SJSA1 (cell line): ENCODE measurements at places on chromosomes 5 and 9.

DNA sequence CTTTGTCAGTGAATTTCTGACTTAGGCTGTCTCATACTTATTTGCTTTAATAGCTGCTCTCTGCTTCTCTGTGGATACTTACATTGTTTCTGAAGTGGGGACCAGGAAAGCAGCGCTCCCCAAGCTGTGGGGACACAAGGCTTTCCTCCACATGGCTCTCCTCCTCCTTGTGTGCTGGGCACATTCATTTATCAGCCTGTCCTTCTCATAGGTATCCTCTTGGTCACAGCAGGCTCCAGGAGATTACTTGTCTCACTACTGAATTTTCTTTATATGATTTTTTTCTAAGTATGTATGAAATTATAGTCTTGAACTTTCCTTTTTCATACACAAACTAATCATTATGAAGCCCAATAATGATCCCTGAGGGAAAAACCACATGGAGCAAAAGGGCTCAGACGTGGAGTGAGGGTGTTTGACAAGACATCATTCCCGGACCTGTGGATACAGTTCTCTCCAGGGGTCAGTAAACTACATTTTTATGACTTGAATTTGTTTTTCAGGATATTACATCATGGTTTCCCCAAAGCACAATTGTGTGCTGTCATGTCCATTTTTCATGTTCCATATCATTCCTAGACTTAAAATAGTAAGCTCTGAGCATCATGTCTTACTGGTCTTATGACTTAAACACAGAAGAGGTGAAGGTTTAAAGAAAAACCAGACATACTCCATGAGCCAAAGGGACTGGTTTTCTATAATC lies 234.5 kb downstream of the PCSK1 start:
- DNase-seq, result no peak

GRCh38 chr9:21576331-21577189 lies 94.4 kb upstream of the IFNE start:
- peak; percentile 91 for DNase-seq

DNA sequence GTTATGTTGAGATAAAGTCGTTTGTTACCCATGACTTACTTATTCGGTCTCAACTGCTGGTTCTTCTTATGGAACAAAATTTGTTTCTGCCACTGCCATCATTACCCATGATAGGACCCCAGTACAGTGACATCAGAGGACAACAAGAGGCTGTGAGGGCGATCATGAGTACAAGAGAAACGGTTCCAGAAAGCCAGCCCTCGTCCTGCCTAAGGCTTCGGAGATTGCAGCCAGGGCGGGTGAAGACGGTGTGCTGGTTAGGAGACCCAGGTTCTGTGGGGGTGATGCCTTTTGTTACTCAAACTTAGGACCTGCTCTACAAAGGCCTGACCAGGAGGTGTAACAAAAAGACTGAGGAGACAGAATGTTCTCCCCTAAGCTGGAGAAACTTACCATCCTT lies 10.9 kb downstream of the FYB1 start:
- no peak for DNase-seq

GRCh38 chr9:133075925-133076630 lies 14.3 kb downstream of the CEL start:
- peak; percentile 86 for DNase-seq

- DNase-seq, result no peak
Observed at GRCh38 chr5:74651710-74652109, 11.2 kb upstream of the ENC1 start.

- no peak for DNase-seq
Observed at GRCh38 chr9:33466565-33467495, 6.9 kb downstream of the NOL6 start.

DNA sequence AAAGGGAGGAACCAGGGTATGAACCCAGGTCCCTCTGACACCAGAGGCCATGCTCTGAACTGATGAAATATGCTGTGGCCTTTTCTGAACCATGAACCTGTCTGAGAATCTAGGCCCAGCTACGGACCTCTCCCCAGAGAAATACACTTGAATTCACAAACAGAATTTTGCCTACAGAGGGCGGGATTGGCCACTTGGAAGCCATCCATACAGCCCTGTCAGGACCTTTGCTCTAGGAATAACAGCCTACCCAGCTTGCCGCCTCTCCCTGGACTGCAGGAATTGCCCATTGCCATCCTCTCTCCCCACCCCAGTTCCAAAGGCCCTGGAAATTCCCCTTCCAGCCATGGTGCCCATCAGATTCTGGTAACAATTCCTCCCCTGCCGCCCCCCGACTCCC lies 26.6 kb downstream of the MORN5 start:
- DNase-seq, result no peak

GRCh38 chr5:6766604-6767093 lies 53.4 kb downstream of the TENT4A start:
- DNase-seq, result peak; percentile 86

DNA sequence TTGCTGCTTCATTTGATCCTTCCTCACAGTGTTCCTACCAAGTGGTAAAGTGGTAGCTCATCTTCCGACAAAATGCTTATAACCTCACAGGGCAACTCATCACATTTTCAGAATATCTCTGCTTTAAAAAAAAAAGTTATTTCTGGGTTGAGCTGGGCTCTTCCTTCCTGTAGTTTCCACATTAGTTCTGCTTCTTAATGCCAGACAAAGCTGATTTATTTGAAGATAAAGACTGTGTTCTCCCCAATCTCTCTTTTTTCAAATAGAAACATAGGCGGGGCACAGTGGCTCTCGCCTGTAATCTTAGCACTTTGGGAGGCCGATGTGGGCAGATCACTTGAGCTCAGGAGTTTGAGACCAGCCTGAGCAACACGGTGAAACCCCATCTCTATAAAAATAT lies 273.1 kb downstream of the ACTL7B start:
- DNase-seq, result no peak

DNA sequence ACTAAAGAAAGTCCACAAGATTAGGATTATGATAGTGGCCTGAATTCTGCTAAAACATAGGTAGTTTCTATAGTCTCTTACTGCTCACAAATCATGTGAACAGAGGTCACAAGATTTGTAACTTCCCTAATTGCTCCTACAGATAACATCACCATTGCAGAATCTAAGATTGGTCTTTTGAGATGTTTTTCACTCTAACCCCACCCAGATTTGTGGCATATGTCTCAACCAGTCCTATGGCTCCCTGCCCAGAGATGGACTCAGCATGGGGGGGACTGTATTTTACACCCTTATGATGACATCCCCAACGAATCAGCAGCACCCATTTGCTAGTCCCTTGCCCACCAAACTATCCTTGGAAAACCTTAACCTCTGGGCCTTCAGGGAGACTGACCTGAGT lies 1046.2 kb downstream of the CDH12 start:
- DNase-seq, result no peak

GRCh38 chr9:12350775-12351174 lies 342.4 kb upstream of the TYRP1 start:
- DNase-seq, result no peak

GRCh38 chr5:86376214-86376613 lies 241.5 kb upstream of the COX7C start:
- no peak for DNase-seq

- no peak for DNase-seq
Observed at GRCh38 chr9:114350636-114351401, 21.1 kb downstream of the ORM2 start.

DNA sequence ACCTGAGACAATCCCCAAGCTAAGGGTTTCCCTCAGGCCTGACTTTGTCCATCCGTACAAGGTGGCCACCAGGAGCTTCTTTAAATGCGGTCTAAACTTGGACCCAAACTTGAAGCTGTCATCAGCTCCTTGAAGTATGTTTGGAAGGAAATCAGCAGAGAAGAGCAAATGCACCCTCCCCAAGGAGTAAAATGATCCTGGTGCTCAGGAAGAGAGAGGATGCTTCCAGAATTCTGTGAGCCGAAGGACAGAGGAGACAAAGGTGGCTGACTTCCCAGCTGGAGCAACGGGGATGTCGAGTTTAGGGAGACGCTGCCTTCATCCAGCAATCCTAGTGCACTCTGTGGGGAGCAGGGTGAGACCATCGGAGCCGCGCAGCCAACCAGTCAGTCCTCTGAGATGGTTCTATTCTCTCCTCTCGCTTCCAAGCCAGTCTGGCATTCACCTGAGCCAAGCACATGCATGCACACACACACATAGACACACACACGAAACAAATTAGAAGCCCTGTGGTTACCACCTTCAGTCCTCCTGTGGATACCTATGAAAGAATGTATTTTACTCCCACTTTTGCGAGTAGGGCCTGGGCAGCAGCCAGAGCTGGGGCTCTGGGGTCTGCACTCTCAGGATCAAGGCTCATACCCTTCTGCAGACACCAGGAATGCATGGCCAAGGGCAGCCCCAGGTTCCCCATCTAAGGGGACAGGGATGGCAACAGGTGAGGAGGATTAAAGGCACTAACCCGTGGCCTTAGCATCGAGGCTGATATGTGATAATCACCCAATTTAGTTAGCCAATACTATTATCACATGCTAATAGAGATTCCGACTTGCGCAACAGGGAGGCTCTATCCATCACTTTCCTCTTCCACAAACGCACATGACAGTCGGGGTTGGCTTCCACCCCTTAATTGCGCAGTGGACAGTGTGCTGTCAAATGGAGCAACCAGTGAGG lies 75.8 kb downstream of the GTF3C4 start:
- no peak for DNase-seq

- no peak for DNase-seq
Observed at GRCh38 chr9:132908635-132909034, 29.9 kb downstream of the SPACA9 start.

- DNase-seq, result no peak
Observed at GRCh38 chr5:98432378-98432777, 341.1 kb upstream of the RGMB start.

DNA sequence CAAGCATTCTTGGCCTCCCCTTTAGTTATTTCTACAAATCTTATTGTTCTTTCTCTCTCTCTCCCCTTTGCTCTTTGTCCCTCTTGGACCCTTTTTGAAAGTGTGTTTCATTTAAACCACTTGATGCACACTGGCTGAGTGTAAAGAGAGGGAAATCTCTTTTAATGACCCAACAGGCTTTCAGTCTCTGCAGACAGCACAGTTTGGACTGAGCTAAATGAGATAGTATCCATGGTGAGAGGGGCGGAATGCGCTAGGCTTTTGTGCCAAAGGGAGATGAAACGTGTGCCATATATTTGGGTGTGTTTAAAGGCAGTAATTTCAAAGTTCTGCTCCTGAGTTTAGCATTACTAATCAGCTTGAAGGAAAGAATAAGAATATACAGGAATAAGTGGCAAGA lies 184.9 kb downstream of the PCSK1 start:
- no peak for DNase-seq

DNA sequence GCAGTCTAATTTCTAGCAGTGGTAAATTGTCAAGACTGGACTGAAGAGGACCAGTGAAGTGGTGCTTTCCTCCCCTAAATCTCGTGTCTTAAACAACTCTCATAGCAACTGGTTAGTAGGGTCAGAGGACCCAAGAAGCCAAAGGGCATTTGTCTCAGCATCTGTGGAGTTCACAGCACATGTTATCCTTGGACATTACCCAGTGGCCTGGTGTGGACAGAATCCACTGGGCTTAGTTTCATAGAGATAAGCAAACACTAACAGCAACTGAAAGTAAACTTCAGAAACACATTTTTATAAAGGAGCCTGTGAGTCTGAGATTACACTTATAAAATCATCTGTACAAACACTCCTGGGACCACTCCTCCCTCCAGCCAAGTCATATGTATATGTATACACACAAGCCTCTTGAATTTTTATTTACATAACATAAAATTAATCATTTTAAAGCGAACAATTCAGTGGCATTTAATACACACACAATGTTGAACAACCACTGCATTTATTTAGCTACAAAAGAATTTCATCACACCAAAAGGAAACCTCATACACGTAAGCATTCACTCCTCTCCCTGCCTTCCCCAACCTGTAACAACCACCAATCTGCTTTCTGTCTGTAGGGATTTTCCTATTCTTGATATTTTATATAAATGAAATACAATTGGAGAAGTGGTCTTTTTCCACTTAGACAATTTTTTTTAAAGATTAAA lies 457.8 kb downstream of the RASEF start:
- no peak for DNase-seq

GRCh38 chr9:120707170-120707569 lies 7.1 kb downstream of the MEGF9 start:
- no peak for DNase-seq

GRCh38 chr5:96614110-96614691 lies 48.0 kb upstream of the CAST start:
- peak; percentile 78 for DNase-seq

DNA sequence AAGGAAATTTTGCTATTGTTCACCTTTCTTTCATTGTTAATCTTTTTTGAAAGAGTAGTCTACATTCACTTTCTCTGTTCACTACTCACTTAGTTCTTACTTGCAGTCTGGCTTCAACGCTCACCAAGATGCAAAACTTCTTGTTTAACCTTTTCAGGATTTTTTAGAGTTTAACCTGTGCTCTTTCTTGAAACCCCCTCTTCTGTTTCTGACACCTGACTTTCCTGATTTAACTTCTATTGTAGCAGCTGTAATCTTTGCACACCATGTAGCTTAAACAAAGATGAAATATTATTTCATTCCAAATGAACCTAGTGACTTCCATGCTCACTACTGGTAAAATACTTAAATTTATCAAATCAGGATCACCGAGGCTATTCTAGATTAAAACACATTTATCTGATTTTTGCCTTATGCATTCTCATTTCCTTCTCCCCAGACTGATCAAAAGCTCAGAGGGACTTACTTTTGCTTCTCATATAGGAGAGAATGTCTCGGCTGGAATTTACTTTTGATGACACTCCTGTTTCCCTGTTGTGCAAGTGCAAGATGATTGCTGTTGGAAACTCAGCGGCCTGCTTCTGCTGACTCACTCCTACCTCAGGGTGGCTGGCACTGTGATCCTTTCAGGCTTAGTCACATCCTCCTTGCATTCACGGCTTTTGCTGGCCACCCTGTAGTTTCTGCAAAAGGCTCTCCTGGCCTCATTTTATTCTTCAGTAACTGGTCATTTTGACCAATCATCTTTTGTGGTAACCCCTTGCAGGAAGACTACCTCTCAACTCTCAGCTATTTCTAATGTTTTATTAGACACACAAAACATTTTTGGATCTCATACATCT lies 109.3 kb upstream of the IFNE start:
- peak; percentile 83 for DNase-seq

GRCh38 chr5:93874080-93874479 lies 132.7 kb upstream of the POU5F2 start:
- DNase-seq, result no peak

- DNase-seq, result no peak
Observed at GRCh38 chr9:85427772-85428171, 314.0 kb downstream of the AGTPBP1 start.

DNA sequence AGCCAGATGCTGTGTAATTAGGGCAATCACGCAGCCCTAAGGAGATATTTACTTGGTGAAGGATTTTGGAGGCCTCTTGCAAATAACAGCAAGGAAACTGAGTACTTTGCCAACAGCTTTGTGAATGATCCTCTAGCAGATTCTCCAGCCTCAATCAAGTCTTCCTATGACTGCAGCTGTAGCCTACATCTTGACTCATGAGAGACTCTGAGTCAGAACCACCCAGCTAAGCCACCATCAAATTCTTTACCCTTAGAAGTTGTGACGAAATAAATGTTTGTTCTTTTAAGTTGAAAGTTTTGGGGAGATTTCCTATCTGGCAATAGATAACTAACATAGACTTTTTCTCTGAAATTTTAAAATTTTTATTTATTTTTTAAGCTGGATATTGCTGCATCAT lies 237.6 kb upstream of the CCNH start:
- no peak for DNase-seq

GRCh38 chr9:123716339-123716945 lies 213.5 kb downstream of the DENND1A start:
- no peak for DNase-seq

GRCh38 chr9:131203431-131204218 lies 72.7 kb downstream of the FAM78A start:
- no peak for DNase-seq

- no peak for DNase-seq
Observed at GRCh38 chr5:90638878-90639277, 80.3 kb downstream of the ADGRV1 start.

GRCh38 chr5:34523387-34523726 lies 132.8 kb upstream of the RAI14 start:
- DNase-seq, result no peak
